ENCODE measurements at places on chromosomes 7 and 10. TPM values are rescaled to one million over a fixed set of nuclear protein-coding genes. Genes with fewer than 3 reads are reported as not detected.
A peak's percentile ranks its signal among the peaks of the same experiment; 100 is the strongest.

GRCh38 chr10:61452655-61453641 is at the start of gene TMEM26:
TSS of gene TMEM26 (minus strand) at chr10:61453381. CDS start at chr10:61453081, 300 bp downstream.
- H3K27ac ChIP-seq = no peak within 1 kb of the TSS
- H3K27me3 ChIP-seq = peaks cover 10% of the 10 kb centered on the region
- DNase-seq = peak; percentile 81
- H3K36me3 ChIP-seq = no peaks in the 10 kb centered on the region
- H3K4me1 ChIP-seq = peaks cover 23% of the 10 kb centered on the region

- H3K36me3 ChIP-seq = no peaks in the 10 kb centered on the region
- H3K4me3 ChIP-seq = no peak overlapping the region
- H3K27me3 ChIP-seq = no peaks in the 10 kb centered on the region
- peak overlapping the region; percentile 72 for H3K27ac ChIP-seq
Observed at GRCh38 chr7:55063633-55064032, 44.8 kb downstream of the EGFR start.

DNA sequence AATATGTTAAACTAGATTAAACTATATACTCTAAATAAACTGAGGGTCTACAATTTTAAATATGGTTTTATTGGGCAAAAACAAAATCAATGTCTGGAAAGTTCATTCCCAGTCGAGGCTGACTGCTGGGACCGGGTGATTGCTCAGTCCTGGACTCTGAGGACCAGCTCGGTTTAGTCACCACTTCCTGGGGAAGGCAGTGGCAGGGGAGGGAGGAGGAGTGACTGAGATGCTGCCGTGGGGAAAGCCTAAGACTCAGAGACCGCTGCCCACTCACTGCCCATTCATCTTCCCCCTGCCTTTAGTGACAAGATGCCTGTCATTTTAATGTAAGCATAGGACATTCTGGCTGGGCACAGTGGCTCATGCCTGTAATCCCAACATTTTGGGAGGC is 29.0 kb downstream of the ATOH7 start:
- no peaks in the 10 kb centered on the region for H3K27me3 ChIP-seq
- H3K36me3 ChIP-seq = no peaks in the 10 kb centered on the region
- no peak for DNase-seq
- H3K27ac ChIP-seq = peak overlapping the region; percentile 49

- H3K27me3 ChIP-seq = no peaks in the 10 kb centered on the region
- peak overlapping the region; percentile 96 for H3K27ac ChIP-seq
- H3K36me3 ChIP-seq = peaks cover 15% of the 10 kb centered on the region
Observed at GRCh38 chr7:151459726-151460473, 20.0 kb upstream of the CRYGN start.

Gene NEUROG3
- not detected for total RNA-seq

GRCh38 chr7:90111-91063 is 102.0 kb upstream of the FAM20C start:
- H3K27ac ChIP-seq = peak overlapping the region; percentile 83
- H3K4me1 ChIP-seq = peaks cover 33% of the 10 kb centered on the region
- H3K27me3 ChIP-seq = peaks cover 12% of the 10 kb centered on the region
- H3K36me3 ChIP-seq = no peaks in the 10 kb centered on the region
- H3K4me3 ChIP-seq = no peak overlapping the region

- peaks cover 3% of the 10 kb centered on the region for H3K36me3 ChIP-seq
- H3K4me3 ChIP-seq = no peak overlapping the region
- H3K27me3 ChIP-seq = no peaks in the 10 kb centered on the region
- no peak overlapping the region for H3K27ac ChIP-seq
Observed at GRCh38 chr7:149704507-149704906, 68.9 kb downstream of the ZNF467 start.

DNA sequence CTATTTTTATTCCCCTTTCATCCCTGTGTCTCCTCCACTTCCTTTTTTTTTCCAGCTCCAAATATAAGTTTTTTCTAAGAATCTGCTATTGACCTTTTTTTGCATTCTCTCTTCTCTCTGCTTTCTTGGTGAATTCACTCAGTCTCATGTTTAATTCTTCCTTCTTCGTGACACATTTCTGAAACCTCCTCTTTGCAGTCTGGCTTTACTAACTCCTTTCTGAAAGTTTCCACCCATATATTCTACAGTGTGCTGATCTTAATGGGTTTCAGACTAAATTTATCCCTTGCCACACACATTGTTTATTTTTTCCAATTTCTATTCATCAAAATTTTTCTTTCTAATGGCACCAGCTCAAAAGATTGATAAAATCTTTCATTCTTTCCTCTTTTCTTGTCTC is 47.8 kb upstream of the CALD1 start:
- H3K4me3 ChIP-seq = no peak overlapping the region
- H3K36me3 ChIP-seq = no peaks in the 10 kb centered on the region
- H3K4me1 ChIP-seq = peaks cover 59% of the 10 kb centered on the region
- DNase-seq = no peak
- no peaks in the 10 kb centered on the region for H3K27me3 ChIP-seq

- H3K27me3 ChIP-seq = no peaks in the 10 kb centered on the region
- DNase-seq = no peak
- no peaks in the 10 kb centered on the region for H3K36me3 ChIP-seq
- H3K27ac ChIP-seq = no peak overlapping the region
- peak overlapping the region; percentile 95 for H3K4me3 ChIP-seq
Observed at GRCh38 chr10:58515291-58515941, 2.7 kb downstream of the BICC1 start.

- peaks cover 19% of the 10 kb centered on the region for H3K36me3 ChIP-seq
- no peaks in the 10 kb centered on the region for H3K27me3 ChIP-seq
- DNase-seq = no peak
- H3K27ac ChIP-seq = no peak overlapping the region
- no peak overlapping the region for H3K4me3 ChIP-seq
- no peaks in the 10 kb centered on the region for H3K4me1 ChIP-seq
Observed at GRCh38 chr7:2185715-2186114, 47.0 kb downstream of the MAD1L1 start.

Gene CPED1
- 4.0 TPM for total RNA-seq

Gene CNPY1
- not detected for total RNA-seq

GRCh38 chr10:32141018-32141807 is 85.0 kb upstream of the KIF5B start:
- H3K4me3 ChIP-seq = no peak overlapping the region
- no peaks in the 10 kb centered on the region for H3K36me3 ChIP-seq
- peaks cover 3% of the 10 kb centered on the region for H3K4me1 ChIP-seq
- H3K27me3 ChIP-seq = no peaks in the 10 kb centered on the region
- DNase-seq = no peak
- no peak overlapping the region for H3K27ac ChIP-seq

- no peak for DNase-seq
- no peaks in the 10 kb centered on the region for H3K36me3 ChIP-seq
- no peak overlapping the region for H3K4me3 ChIP-seq
- H3K27ac ChIP-seq = no peak overlapping the region
- H3K27me3 ChIP-seq = peaks cover 18% of the 10 kb centered on the region
Observed at GRCh38 chr7:142321391-142321790, 63.5 kb upstream of the PRSS58 start.

DNA sequence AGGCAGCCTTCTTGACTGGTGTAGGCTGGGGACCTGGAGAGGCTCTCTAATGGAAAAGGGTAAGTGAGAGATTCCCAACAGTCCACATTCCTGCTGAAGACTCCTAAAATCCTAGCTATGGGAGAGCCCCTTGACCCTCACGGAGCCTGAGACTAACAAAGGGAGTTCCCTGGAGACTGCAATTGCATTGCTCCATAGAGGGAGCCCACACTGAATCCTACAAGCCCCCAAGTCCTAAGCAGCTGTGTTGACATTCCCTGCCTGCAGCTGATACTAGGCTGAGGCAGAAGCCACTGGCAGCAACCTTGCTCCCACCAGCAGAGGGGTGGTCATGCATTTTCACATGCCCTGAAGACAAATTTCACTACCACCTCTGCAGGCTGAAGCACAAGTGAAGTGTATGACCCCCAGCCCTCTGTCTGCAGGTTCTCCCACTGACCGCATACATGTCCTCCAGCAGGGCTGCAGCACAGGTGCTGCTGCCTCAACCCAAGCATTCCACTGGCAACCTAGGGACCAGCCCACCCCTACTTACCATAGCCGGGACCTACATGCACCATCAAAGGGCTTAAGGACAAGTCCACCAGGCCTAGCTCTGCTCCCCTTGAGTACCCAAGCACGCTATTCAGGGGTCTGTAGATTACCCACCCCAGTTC is 130.3 kb upstream of the SLC13A1 start:
- H3K36me3 ChIP-seq = no peaks in the 10 kb centered on the region
- H3K27ac ChIP-seq = no peak overlapping the region
- DNase-seq = no peak
- no peak overlapping the region for H3K4me3 ChIP-seq
- H3K27me3 ChIP-seq = peaks cover 3% of the 10 kb centered on the region

DNA sequence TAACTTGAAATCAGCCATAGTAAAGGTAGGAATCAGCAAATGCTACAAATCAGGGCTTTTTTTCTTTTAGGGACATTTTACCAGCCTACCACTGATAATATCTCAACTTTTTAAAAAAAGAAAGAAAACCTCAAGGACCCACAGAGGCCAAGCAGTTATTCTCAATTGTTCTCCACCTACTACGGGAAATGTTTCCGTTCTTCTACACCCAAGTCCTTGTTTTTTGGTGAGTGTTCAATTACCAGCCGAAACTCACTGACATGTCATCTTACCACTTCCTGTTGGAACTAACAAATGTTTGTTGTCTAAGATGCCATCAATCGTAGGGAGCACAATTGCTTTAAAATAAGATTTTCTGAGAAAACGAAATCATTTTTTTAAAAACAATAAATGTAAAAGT is 50.2 kb upstream of the CDK1 start:
- no peak overlapping the region for H3K27ac ChIP-seq
- peaks cover 39% of the 10 kb centered on the region for H3K27me3 ChIP-seq

DNA sequence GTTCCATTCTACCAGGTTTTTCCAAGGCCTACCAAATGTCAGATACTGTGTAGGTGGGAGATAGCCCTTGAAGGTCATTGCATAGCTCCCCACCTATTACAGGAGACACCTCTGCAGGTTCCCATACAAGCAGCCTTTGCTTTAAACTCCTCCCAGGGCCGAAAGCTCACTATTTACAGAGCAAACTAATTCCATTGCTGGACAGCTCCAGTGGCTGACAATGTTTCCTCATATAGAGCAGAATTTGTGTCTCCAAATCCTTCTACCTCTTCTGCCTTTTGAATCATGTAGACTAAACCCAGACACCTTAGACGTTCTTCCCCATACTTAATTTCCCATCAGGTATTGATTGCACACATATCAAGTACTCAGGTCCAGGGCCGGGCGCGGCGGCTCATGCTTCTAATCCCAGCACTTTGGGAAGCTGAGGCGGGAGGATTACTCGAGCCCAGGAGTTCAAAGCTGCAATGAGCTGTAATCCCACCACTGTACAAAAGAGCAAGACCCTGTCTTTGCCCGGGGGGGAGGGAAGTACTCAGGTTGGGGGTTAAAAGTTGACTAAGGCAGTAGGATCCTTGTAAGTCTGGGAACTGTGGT is 2.1 kb downstream of the CNNM1 start:
- peaks cover 57% of the 10 kb centered on the region for H3K27me3 ChIP-seq
- H3K36me3 ChIP-seq = no peaks in the 10 kb centered on the region
- no peak overlapping the region for H3K27ac ChIP-seq

- H3K27me3 ChIP-seq = peaks cover 8% of the 10 kb centered on the region
- H3K27ac ChIP-seq = peak overlapping the region; percentile 90
- no peak overlapping the region for H3K4me3 ChIP-seq
- peaks cover 43% of the 10 kb centered on the region for H3K4me1 ChIP-seq
Observed at GRCh38 chr7:155230169-155230593, 67.5 kb upstream of the INSIG1 start.

- H3K27ac ChIP-seq = peak overlapping the region; percentile 84
- DNase-seq = no peak
- H3K4me1 ChIP-seq = peaks cover 36% of the 10 kb centered on the region
- peaks cover 12% of the 10 kb centered on the region for H3K36me3 ChIP-seq
- H3K4me3 ChIP-seq = no peak overlapping the region
Observed at GRCh38 chr7:96189129-96189820, 132.6 kb downstream of the SLC25A13 start.

DNA sequence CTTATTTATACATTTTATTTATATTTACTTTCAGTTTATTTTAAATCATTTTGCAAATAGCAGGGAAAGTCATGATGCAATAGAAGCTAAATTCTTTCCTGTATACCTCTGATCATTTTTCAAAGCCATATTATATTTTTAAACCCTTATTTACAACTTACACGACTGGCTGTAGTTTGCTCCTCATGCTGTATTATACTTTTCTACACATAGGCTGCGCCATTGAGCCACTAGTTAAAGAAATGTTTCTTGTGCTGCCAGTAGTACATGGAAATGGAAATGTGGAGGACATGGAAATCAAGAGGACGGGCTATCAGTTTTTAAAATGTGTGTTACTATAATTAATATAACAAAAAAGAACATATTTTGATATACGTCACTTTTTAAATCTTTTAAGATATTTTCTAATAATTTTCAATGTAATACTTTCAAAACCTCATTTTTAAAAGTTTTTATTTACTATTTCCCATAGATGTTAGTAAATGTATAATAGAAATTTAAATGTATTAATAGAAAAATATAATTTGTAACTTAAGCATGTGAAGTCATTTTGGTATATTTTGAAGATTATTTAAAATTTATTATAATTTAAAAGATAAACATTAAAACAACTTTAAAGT is 118.5 kb downstream of the VTI1A start:
- H3K4me3 ChIP-seq = no peak overlapping the region
- H3K27ac ChIP-seq = no peak overlapping the region
- no peaks in the 10 kb centered on the region for H3K36me3 ChIP-seq
- H3K4me1 ChIP-seq = peaks cover 16% of the 10 kb centered on the region
- H3K27me3 ChIP-seq = no peaks in the 10 kb centered on the region

DNA sequence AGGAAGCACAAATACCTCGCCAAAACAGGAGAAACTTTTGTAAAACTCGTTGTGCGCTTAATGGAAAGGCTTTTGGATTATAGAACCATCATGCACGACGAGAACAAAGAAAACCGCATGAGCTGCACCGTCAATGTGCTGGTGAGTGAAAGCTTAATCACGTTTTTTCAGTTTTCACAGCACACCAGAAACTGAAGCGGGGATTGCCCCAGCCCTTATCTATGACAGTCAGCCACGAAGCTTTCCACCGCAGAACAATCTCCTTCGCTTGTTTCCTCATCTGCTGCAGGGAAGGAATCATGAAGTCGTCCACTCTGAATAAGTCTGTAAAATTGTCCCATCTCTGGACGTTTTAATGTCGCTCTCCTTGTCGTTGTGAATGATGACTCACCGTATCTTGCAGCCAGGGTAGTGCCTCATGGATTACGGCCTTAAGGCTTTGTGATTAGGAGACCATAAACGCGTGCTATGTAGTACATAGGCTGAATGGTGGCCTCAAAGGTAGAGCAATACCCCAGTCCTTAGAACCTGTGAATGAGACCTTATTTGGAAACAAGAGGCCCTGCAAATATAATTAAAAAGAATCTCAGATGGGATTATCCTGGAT is 174.9 kb upstream of the NPS start:
- no peaks in the 10 kb centered on the region for H3K27me3 ChIP-seq
- peaks cover 21% of the 10 kb centered on the region for H3K36me3 ChIP-seq
- no peaks in the 10 kb centered on the region for H3K4me1 ChIP-seq

- H3K27me3 ChIP-seq = no peaks in the 10 kb centered on the region
- H3K4me1 ChIP-seq = no peaks in the 10 kb centered on the region
- H3K36me3 ChIP-seq = peaks cover 2% of the 10 kb centered on the region
- H3K27ac ChIP-seq = no peak overlapping the region
- no peak overlapping the region for H3K4me3 ChIP-seq
- DNase-seq = no peak
Observed at GRCh38 chr7:114979388-114979787, 57.5 kb downstream of the MDFIC start.

- H3K4me3 ChIP-seq = no peak overlapping the region
- H3K27me3 ChIP-seq = no peaks in the 10 kb centered on the region
- peaks cover 27% of the 10 kb centered on the region for H3K4me1 ChIP-seq
- DNase-seq = no peak
- no peak overlapping the region for H3K27ac ChIP-seq
Observed at GRCh38 chr10:4803822-4804221, 22.2 kb upstream of the AKR1E2 start.

Gene C10orf53
- total RNA-seq = not detected

All from chondrocyte (in vitro differentiated cells).